ENCODE measurements at places on chromosomes 1 and 21.
A peak's percentile ranks its signal among the peaks of the same experiment; 100 is the strongest.

GRCh38 chr1:30449428-30450147 lies 273.8 kb downstream of the MATN1 start:
- no peak overlapping the region for H3K27ac ChIP-seq
- H3K36me3 ChIP-seq, result no peaks in the 10 kb centered on the region
- H3K27me3 ChIP-seq, result peaks cover 8% of the 10 kb centered on the region
- no peak overlapping the region for H3K4me3 ChIP-seq
- H3K4me1 ChIP-seq, result no peaks in the 10 kb centered on the region
- DNase-seq, result peak; percentile 29

GRCh38 chr1:219041141-219041540 lies 132.5 kb upstream of the LYPLAL1 start:
- no peak for DNase-seq
- H3K27me3 ChIP-seq, result no peaks in the 10 kb centered on the region
- H3K27ac ChIP-seq, result no peak overlapping the region
- no peak overlapping the region for H3K4me3 ChIP-seq

GRCh38 chr1:53219711-53220110 lies 723 bp downstream of the CZIB start:
- no peaks in the 10 kb centered on the region for H3K27me3 ChIP-seq
- peaks cover 5% of the 10 kb centered on the region for H3K36me3 ChIP-seq
- no peak for DNase-seq
- peak overlapping the region; percentile 95 for H3K4me3 ChIP-seq
- H3K27ac ChIP-seq, result peak overlapping the region; percentile 95

DNA sequence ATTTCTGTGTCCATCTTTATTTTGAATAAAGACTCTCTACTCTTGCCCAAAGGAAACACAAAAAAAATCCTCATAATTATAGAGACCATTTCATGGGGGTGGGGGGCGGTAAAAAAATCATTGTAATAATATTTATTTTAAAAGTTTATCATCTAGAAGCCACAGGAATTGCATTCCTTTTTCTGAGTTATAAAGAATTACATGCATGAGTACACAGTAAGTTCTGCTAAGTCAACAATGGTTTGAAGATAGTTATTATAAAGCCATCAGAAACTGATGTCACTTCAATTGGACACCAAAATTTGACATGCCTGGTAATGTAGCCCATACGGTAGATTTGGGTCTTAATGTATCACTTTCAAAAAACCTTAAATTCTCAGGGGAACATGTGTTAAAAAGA lies 478.1 kb upstream of the NR5A2 start:
- H3K27ac ChIP-seq, result no peak overlapping the region
- H3K4me3 ChIP-seq, result no peak overlapping the region
- no peaks in the 10 kb centered on the region for H3K27me3 ChIP-seq
- no peak for DNase-seq
- H3K4me1 ChIP-seq, result no peaks in the 10 kb centered on the region

GRCh38 chr1:248824701-248825100 lies 1.0 kb downstream of the SH3BP5L start:
- peak overlapping the region; percentile 96 for H3K4me3 ChIP-seq
- DNase-seq, result no peak
- H3K4me1 ChIP-seq, result peaks cover 41% of the 10 kb centered on the region
- no peaks in the 10 kb centered on the region for H3K27me3 ChIP-seq

DNA sequence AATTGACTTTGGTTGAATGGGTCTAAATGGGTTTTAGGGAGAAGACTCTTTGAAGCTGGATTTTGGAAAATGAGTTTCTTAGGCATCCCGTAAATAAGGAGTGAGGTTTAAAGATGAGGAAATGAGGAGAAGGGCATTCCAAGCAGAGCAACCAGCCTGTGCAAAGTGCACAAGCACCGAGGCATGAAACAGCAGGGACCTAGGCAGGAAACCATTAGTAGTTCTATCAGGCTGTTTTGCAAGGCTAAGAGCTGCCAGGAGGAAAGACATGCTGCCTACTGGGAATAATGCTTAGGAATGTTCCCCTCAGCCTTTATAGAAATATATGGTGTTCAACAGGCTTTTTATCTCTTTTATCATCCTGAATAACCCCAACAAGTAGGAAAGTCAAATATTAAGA lies 153.1 kb upstream of the FGGY start:
- peak overlapping the region; percentile 67 for H3K27ac ChIP-seq
- H3K27me3 ChIP-seq, result peaks cover 15% of the 10 kb centered on the region
- H3K36me3 ChIP-seq, result no peaks in the 10 kb centered on the region
- DNase-seq, result no peak

- no peaks in the 10 kb centered on the region for H3K27me3 ChIP-seq
- H3K36me3 ChIP-seq, result peaks cover 5% of the 10 kb centered on the region
- H3K4me1 ChIP-seq, result peaks cover 25% of the 10 kb centered on the region
- DNase-seq, result peak; percentile 62
- peak overlapping the region; percentile 52 for H3K4me3 ChIP-seq
Observed at GRCh38 chr21:43658088-43658741, 1.1 kb downstream of the HSF2BP start.

- H3K4me3 ChIP-seq, result no peak overlapping the region
- H3K36me3 ChIP-seq, result no peaks in the 10 kb centered on the region
- peak; percentile 63 for DNase-seq
- H3K27ac ChIP-seq, result no peak overlapping the region
- peaks cover 13% of the 10 kb centered on the region for H3K27me3 ChIP-seq
- H3K4me1 ChIP-seq, result no peaks in the 10 kb centered on the region
Observed at GRCh38 chr1:34013958-34014737, 150.3 kb downstream of the HMGB4 start.

GRCh38 chr1:33126411-33127000 lies 45.6 kb downstream of the AZIN2 start:
- H3K4me3 ChIP-seq, result peak overlapping the region; percentile 95
- H3K36me3 ChIP-seq, result peaks cover 12% of the 10 kb centered on the region
- peak overlapping the region; percentile 94 for H3K27ac ChIP-seq
- H3K4me1 ChIP-seq, result peaks cover 17% of the 10 kb centered on the region
- peaks cover 5% of the 10 kb centered on the region for H3K27me3 ChIP-seq

DNA sequence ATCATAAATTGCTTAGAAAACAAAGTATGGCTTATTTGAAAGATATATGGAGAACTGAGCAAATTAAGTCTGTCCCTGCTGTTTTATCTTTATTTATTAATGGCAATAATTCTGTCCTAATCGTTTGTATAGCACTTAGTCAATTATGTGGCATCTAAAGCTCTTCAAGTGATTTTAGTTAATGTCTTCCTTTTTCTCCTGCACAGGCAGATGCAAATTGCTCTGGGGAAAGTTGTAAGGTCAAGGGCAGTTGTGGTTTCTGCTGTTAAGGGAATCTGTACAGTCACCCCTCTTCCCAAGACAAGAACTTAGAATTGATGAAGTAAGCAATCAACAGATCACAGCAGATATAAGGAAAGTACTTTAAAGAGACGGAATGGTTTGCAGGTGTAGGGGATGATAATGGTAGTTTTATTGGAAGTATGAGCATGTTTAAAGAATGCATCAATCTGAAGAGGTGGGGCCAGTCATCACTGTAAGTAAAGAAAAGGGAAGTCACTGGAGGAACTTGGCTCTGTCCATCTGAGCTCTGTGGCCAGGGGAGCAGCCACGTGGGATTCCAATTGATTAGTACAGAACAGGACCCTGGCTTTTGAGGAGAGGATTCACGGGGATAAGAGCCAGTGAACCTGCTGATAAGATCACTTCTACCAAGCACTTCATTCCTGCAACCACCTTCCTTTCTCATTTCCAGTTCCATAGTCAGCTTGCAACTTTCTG lies 116.0 kb upstream of the KCNJ6 start:
- H3K27me3 ChIP-seq, result peaks cover 44% of the 10 kb centered on the region
- H3K27ac ChIP-seq, result no peak overlapping the region
- no peaks in the 10 kb centered on the region for H3K36me3 ChIP-seq
- no peak overlapping the region for H3K4me3 ChIP-seq
- no peak for DNase-seq

- peak overlapping the region; percentile 99 for H3K27ac ChIP-seq
- no peaks in the 10 kb centered on the region for H3K27me3 ChIP-seq
Observed at GRCh38 chr1:228085287-228085951, 2.9 kb downstream of the ARF1 start.

DNA sequence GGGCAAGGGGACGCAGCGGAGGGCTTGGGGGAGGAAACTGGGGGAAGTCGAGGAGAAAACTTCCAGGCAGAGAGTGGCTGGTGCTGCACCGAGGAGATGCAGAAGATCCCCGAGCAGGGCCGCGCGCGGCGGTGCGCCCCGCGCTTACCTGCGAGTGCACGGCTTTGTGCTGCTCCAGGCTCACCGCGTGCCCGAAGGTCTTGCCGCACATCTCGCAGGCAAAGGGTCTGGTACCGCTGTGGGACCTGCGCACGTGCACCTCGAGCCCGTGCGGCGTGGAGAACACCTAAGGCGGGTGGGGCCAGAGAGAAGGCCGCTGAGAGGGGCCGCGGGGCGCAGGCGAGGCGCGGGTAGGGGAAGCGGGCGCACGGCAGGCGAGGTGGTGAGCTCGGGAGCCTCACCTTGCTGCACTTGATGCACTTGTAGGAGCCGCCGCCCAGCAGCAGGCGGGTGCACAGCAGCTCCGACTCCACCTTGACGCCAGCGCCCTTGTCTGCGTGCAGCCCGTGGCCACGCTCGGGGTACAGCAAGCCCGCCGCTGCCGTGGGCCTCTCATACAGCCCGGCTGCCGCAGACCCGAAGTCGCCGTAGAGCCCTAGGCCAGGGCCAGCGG lies 6.4 kb downstream of the GFI1 start:
- H3K27ac ChIP-seq, result no peak overlapping the region
- H3K4me1 ChIP-seq, result peaks cover 20% of the 10 kb centered on the region
- no peaks in the 10 kb centered on the region for H3K36me3 ChIP-seq
- H3K4me3 ChIP-seq, result peak overlapping the region; percentile 72
- H3K27me3 ChIP-seq, result peaks cover 97% of the 10 kb centered on the region

DNA sequence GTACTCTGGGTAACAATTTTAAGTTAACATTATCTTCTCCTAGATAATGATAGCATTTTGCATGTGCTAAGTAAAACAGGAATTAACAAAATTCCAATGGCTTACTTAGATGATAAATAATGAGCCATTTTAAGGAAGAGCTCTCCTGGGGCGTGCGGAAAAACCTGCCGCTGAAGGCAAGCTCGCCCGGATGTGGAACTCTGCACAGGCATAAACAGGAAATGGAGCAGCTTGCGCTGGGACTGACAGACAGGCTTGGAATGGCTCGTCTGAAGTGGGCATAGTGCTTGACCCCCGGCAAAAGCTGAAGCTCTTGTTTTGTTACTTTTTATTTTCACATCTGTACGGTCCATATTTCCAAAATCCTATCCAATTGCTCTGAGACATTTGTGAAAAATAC lies 169.2 kb downstream of the ZNF281 start:
- H3K27me3 ChIP-seq, result peaks cover 24% of the 10 kb centered on the region
- H3K36me3 ChIP-seq, result peaks cover 4% of the 10 kb centered on the region
- no peak overlapping the region for H3K27ac ChIP-seq
- no peak overlapping the region for H3K4me3 ChIP-seq
- DNase-seq, result no peak

DNA sequence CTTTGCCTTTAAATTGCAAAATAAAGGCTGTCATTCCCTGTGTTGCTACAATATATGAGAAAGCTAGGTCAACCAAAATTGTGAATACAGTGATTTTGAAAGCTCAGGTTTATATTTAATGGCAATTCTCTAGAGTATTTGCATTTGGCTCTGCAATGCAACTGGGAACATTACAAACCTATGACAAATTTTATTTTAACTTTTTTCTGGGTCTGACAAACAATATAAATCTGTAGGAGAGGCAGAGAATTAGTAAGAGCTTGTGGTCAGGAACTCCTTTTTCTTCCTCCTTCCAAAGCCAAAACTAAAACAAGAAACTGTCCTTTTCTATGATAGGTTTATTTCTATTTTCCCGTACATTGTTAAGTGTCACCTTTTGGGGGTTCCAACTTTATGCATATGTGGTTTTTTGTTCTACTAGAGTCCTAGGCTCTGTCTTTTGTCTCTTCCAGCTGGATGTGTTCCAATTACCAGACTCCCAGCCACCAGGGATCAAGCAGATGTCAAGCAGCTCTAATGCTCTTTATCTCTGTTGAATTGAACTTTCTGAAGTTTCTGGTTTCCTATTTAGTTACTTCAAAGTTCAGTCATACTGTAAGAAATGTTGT lies 106.9 kb downstream of the ASH1L start:
- no peak for DNase-seq
- H3K27me3 ChIP-seq, result no peaks in the 10 kb centered on the region
- H3K4me1 ChIP-seq, result peaks cover 13% of the 10 kb centered on the region
- no peak overlapping the region for H3K27ac ChIP-seq
- peaks cover 23% of the 10 kb centered on the region for H3K36me3 ChIP-seq
- H3K4me3 ChIP-seq, result no peak overlapping the region
